ENCODE measurements at places on chromosomes 5 and 9.
A peak's percentile ranks its signal among the peaks of the same experiment; 100 is the strongest.

GRCh38 chr5:170154297-170154696, 48.6 kb downstream of the FOXI1 start:
- DNase-seq, result no peak

DNA sequence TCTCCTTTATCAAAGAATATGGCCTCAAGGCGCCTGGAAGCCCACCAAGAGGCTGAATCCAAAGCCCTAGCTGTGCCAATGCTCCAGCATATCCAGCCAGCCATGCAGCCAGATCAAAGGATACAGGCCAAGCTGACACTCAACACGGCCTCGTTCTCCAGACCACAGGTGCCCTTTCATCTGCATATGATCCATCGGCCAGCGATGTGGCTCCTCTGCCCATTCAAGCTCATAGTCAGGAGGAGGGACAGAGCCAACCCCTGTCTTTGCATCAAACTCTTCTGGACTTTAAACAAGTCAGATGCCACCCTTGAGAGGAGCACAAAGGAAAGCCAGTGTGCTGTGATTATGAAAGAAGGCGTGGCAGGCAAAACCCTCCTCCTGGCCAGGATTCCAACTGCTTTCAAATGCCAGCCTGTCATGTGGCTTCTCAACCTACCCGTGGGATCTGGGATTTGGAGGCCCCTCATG, 42.5 kb downstream of the ADAM19 start:
- no peak for DNase-seq

DNA sequence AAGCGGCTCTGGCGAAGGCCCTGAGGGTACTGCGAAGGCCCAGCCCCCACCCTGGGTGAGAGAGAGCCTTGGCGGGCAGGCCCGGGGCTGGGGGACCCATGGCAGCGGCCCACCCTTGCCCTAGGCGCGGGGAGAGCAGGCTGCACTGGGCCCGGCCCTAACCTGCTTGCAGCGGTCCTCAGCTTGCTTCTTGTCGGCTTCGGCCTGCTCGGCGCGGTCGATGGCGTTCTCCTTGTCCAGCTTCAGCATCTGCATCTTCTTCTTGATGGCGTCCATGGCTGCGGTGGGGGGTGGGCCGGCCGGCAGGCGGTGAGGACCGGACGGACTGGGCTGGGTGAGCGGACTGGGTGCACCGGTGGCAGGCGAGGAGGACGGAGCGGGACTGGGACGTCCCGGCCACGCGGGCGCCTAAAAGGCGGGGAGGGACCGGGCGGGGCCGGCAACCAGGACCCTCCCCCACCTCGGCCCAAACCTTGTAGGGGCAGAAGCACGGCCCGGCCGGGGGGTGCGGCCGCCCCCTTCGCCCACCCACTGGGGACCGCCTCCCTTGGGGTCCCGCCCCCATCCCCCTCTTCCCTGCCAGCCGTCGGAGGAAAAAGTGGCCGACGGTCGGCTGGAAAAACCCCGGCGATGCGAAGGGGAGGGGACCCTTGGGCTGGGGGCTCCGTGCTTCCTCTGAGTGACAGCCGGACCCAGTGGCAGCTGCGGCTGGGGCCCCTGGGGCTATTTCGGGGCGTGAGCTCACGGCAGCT, at the start of gene TPM2:
Gene TPM2, minus strand, starts transcription at position 384 of the 752 bp plus-strand sequence. Its CDS starts 108 bp downstream, at position 276.
- no peak for DNase-seq

DNA sequence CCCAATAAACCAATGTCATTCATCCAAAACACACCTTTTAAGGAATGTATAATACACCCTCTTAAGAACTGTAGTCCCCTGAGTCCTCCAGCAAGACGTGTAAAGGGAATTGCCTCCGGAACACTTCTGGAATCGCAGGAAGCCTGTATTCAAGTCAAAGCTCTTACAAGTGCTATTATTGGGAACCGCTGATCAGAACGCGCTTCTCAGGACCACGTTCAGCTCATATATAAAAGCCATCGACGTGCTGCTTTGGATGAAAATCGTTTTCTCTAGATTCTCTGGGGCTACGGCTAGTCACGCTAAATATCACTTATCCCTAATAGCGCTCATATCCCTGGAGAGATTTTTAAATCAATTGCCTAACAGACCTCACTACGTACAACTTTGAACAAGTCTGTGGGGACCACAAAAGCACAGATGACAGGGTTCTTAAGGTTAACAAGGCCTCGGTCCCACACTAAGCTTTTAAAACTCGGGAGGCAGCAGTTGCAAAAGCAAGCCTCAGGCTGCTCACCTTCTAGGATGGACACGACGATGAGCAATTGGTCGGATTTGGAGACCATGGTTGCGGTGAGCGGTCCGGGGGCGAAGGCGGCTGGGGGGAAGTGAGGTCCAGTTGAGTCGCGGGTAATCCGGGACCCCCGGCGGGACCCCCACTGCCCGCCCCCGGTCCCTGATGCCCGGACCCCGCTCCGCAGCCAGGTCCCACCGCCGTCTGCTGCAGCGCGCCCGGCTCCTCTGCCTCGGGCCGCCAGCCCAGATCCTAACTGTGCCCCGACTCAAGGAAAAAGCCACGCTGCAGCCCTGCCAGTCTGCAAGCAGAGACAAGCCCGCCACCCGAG, 548 bp downstream of the CEP120 start:
- peak; percentile 41 for DNase-seq

DNA sequence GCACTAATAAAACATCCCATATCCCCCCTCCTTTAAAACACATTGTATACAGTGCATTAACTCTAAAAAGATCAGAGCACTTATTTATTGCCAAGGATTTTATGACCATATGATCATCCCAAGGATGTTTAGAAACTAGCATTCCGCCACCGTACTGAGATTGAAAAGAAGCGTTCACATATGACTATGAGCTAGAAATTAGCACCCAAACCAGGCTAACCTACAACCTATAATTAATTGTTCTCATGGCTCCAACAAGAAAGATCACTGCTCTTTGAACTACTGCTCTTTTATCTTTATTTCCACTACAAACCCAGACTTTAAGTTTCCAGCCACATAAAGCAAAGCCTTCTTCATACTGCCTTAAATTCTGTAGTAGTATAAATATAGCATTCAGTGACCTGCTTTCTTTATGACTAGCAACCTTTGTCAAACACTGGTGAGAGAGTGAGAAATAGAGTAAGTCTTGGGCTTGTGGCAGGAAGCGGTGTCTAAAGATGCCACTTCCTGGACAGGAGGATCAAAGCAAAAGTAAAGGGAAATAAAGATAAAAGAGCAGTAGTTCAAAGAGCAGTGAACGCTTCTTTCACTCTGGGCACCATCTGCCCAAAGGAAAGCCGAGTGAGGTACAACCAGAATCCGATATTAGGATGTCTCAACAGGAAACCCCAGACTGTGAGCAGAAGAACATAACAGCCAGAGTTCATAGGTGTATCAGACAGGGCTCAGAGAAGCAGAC, 151.1 kb upstream of the ERCC6L2 start:
- no peak for DNase-seq

DNA sequence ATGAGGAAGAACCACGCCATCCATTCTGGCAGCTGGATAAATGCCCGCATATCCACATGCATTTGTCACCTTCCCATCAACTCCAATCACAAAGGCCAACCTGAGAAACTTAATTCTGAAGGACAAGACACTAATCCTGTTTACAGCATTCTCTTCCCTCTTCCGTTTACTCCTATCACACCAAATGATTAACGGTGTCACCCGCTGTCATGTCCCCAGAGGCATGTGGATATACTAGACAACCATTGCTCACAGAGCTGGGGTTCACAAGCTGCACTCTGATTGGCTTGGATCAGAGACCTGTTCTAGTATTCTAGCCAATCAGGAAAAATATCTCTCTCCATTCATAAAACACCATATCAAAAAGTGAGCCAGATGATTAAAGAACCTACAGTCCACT, 3.6 kb downstream of the MACROH2A1 start:
- no peak for DNase-seq

DNA sequence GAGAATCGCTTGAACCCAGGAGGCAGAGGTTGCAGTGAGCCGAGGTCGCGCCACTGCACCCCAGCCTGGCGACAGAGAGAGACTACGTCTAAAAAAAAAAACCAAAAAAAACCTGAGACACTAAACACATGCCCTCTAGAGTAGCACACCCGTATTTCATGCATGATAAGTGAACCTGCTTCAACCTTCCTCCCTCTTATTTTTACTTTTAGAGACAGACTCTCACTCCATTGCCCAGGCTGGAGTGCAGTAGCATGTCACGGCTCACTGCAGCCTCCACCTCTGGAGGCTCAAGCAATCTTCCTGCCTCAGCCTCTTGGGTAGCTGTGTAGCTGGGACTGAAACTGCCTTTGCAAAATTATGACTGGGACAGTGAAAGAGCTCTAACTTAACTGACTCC, 17.6 kb upstream of the NANS start:
- DNase-seq, result no peak

- DNase-seq, result no peak
Observed at GRCh38 chr9:84145780-84146179, 165.2 kb downstream of the RMI1 start.

DNA sequence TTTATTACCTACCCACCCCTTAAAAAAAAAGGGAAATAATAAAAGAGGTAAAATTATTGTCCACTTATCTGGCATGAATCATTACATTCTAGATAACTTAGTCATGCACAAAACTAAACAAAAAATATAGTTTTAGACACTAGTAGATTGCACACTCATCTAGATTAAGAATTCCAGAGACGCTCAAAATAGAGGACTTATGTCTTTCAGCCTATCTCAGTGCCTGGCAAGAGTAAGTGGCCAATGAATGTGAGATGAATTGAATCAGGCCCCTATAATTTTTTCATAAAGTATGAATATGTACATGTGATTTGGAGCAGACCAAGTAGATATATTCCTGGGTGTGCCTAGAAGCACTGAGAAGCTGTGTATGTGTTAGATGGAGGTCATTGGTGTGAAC, 2.0 kb upstream of the RXFP3 start:
- DNase-seq, result no peak

- no peak for DNase-seq
Observed at GRCh38 chr9:97980479-97980803, 2.7 kb upstream of the ANP32B start.

GRCh38 chr9:86987900-86988299, 40.6 kb upstream of the GAS1 start:
- no peak for DNase-seq

DNA sequence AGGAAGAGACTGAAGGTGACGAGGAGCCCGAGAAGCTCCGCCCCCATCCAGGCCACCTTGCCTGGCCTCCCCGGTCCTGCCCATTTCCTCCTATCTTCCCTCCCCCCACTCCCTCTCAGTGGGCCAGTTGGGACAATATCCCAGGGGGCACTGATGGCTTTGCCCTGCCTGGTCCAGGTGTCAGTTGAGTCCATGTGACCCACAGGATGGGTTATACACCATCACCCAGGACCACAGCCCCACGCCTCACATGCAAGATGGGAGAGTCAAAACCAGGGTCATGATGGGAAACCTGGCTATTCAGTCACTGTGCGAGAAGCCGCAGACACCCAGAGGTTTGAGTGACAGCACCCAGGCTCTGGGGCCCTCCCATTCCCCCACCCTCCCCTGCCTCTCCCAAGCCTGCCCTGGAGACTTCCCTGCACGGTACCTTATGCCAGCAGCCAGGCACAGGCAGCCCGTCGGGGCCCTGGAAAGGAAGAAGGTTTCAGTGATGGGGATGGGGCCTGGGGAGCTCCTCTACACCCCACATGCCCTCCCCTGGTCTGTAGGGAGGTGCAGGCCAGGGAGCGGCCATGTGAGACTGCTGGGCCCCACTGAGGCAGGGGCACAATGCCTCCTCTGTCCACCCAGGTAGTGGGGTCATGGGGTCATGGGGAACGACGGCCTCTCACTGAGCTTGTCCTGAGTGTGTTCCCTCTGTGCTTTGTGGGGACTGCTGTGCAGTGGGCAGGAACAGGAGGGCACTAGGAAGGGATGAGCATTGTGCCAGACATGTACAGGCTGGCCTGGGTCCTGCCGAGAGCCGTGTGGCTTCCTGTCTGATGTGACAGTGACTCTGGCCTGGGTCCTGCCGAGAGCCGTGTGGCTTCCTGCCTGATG, 6.3 kb upstream of the PHYKPL start:
- DNase-seq, result no peak

DNA sequence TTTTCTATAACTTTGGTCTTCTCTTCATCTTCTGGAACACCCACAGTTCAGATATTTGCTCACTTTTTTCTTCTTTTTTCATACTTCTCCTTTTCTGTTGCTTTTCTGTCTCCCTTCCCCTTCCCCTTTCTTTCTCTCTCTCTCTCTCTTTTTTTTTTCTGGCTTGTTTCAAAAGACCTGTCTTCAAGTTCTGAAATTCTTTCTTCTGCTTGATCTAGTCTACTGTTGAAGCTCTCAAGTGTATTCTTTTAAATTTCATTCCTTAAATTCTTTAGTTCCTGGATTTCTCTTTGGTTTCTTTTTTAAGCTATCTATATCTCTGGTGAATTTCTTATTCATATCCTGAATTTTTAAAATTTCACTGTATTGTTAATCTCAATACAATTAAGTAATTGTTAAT, 11.2 kb downstream of the ALG2 start:
- DNase-seq, result no peak

GRCh38 chr5:160693831-160694465, 158.1 kb downstream of the ATP10B start:
- DNase-seq, result no peak

- DNase-seq, result peak; percentile 16
Observed at GRCh38 chr9:20701060-20701459, 17.0 kb downstream of the FOCAD start.

DNA sequence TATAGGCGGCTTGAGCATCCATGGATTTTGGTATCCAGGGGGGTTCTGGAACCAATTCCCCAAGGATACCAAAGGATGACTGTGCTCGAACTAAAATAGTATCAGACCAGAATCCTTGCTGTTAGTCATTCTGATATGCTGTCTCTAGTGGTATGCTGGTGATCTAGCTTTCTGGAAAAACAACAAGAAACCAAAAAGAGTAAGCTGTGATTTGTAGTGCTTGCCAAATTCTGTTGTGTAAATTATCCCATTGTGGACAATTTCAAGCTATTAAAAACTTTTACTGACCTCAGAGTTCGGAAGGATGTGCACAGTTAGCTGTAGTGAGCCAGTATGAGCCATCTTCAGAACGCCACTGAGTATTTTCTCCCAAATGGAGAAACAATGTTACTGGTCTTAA, 99.0 kb upstream of the FBN2 start:
- no peak for DNase-seq

- no peak for DNase-seq
Observed at GRCh38 chr5:141508440-141508797, 19.5 kb downstream of the PCDHGC5 start.

DNA sequence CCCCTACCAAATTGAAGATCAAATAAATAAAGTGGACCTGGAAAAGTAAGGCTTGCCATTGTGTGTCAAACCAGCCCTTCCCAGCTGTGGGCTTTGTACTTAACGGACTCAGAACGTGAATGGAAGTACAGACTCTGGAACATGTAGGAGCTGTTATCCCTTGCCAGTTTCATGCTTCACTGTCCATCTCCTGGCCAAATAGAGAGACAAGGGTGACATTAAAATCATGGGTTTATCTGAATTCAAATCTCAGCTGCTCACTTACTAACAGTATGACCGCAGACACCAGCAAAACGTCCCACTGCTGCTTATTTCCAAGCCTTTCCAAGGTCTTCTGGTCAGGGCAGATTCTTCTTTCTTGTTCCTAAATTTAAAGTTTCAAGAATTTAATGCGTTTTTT, 52.2 kb downstream of the EXOSC2 start:
- DNase-seq, result no peak

GRCh38 chr9:88196142-88196790, 58.0 kb upstream of the SPATA31C2 start:
- DNase-seq, result no peak

GRCh38 chr5:160197341-160198144, 31.8 kb upstream of the FABP6 start:
- no peak for DNase-seq
